Epithelial cell of prostate (primary cell): ENCODE measurements at places on chromosomes 2 and 18.
A peak's percentile ranks its signal among the peaks of the same experiment; 100 is the strongest.

GRCh38 chr2:144501118-144501517 lies 18.8 kb downstream of the ZEB2 start:
- no peak for DNase-seq

- no peak for DNase-seq
Observed at GRCh38 chr2:15645720-15646385, 54.2 kb downstream of the DDX1 start.

GRCh38 chr2:30957591-30957990 lies 150.3 kb upstream of the CAPN13 start:
- DNase-seq, result no peak

- DNase-seq, result no peak
Observed at GRCh38 chr2:50672282-50672681, 359.6 kb downstream of the NRXN1 start.

- no peak for DNase-seq
Observed at GRCh38 chr2:226445216-226445861, 354.3 kb downstream of the IRS1 start.

GRCh38 chr18:59065684-59066083 lies 74.0 kb upstream of the SEC11C start:
- peak; percentile 64 for DNase-seq

DNA sequence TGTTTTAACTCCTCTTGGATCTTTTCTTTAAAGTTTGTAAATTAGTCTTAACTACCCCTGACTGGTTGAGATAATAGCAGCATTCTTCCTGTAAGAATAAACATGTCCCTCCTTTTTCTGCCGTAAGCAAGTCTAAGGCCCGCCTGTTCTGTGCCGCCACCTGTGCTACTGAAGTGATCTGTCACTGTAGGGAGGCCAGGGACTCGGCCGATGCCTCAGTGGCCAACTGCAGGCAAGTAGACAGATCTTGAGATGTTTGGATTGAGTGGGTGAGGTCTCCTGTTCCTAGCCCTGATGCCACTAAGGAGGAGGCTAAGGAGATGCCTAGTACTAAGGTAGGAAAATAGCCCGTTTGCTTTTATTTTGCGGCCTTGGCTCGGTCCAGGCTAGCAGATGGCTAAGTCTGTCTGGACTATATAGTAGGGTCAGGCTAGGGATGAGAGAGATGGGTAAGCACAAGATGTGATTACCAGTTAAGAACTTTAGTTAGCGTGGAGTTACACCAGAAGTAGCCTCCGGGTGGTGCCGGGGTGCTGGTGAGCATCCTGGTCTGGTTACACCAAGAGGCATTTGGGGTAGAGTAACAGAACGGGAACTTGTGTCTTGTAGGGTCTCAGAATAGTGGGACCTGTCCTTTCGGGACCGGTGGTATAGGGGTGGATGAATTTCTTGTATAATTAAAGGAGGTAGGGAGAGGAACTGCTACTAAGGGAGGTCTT lies 584.2 kb downstream of the SUCLG1 start:
- no peak for DNase-seq

GRCh38 chr2:233387667-233388528 lies 33.6 kb downstream of the DGKD start:
- no peak for DNase-seq

GRCh38 chr2:127104881-127105655 lies 1.9 kb downstream of the BIN1 start:
- no peak for DNase-seq

DNA sequence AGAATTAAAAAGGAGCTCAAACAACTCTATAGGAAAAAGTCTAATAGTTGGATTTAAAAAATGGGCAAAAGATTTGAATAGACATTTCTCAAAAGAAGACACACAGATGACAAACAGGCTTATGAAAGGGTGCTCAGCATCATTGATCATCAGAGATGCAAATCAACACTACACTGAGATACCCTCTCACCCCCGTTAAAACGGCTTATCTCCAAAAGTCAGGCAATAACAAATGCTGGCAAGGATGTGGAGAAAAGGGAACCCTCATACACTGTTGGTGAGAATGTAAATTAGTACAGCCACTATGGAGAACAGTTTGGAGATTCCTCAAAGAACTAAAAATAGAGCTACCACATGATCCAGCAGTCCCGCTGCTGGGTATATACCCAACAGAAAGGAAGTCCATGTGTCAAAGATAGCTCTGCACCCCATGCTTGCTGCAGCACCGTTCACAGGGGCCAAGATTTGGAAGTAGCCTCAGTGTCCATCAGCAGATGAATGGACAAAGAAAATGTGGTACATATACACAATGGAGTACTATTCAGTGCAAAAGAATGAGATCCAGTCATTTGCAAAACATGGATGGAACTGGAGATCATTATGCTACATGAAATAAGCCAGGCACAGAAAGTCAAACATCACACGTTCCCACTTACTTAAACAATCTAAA lies 46.7 kb upstream of the B3GNT7 start:
- DNase-seq, result no peak

- no peak for DNase-seq
Observed at GRCh38 chr2:98556344-98557033, 51.8 kb downstream of the COA5 start.

DNA sequence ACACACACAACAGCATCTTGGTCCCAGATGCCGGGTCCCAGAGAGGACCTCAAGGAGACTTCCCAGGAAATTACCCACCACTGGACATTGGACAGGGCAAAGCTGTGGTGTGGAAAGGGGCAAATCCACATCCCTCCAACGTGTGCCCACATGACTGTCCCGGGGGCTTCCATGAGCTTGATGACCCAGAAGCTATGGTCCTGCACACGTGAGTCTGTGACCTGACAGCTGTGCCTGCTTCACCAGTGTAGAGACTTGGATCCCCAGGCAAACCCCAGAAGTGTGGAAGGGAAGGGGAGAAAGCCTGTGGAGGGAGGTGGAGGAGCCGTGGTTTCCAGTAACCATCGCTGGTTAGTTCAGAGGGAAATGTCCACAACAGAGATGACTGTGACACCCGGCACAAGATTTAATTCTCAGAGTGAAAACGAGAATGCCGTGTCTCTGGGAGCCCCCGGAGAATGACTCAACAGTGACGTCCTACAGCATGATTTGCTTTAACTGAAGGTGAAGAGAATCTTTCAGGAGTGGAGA lies 19.1 kb upstream of the GPR55 start:
- DNase-seq, result no peak

- DNase-seq, result no peak
Observed at GRCh38 chr2:114762376-114762775, 319.9 kb downstream of the DPP10 start.

GRCh38 chr2:39874236-39874635 lies 95.2 kb upstream of the THUMPD2 start:
- DNase-seq, result no peak

DNA sequence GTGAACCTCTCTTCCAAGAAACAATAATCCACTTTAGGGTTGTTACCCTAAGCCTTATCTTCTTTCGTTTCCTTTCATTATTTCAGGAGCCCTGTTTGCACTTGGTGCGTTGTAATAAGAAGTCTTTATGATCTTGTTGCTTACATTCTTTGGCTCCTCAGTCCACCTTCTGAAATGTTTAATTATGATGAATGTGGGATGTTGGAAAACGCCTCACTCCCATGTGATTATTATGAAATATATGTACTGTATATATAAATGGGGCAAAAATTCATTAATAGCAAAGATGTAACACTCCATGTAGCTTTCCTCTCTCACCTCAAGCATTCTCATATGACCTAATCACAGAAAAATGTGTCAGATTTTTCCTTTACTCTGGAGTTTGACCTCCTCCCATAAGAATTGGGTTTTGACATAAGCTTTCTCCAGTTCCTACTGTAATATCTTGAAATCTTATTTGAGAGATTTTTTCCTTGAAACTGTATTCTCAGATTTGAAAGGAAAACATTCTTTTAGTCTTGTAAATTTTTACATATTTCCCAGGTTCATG lies 397.2 kb upstream of the FANCL start:
- no peak for DNase-seq

DNA sequence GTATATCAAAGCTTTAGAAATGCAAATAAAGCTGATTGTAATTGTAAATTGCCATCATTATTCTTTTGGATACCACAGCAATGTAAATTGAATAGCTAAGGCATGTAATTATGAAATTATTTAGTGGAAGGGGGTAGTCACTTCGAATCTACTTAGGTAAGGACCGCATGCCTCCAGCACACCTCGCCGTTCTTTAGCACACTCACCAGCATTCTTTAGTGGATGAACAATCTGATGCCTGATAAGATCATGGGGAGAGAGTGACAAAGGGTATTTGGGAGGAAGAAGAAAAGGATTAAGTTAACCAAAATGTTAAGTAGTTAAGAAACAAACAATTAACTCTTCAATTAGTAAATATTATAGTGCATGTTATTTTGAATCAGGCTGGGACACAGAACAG lies 46.4 kb upstream of the DSC1 start:
- DNase-seq, result no peak

- DNase-seq, result no peak
Observed at GRCh38 chr2:30366199-30366691, 80.8 kb upstream of the LCLAT1 start.

- no peak for DNase-seq
Observed at GRCh38 chr2:49042488-49042887, 111.8 kb downstream of the FSHR start.

GRCh38 chr18:62048279-62048678 lies 138.6 kb downstream of the PIGN start:
- no peak for DNase-seq

GRCh38 chr18:68275616-68276015 lies 439.3 kb downstream of the TMX3 start:
- DNase-seq, result peak; percentile 51

DNA sequence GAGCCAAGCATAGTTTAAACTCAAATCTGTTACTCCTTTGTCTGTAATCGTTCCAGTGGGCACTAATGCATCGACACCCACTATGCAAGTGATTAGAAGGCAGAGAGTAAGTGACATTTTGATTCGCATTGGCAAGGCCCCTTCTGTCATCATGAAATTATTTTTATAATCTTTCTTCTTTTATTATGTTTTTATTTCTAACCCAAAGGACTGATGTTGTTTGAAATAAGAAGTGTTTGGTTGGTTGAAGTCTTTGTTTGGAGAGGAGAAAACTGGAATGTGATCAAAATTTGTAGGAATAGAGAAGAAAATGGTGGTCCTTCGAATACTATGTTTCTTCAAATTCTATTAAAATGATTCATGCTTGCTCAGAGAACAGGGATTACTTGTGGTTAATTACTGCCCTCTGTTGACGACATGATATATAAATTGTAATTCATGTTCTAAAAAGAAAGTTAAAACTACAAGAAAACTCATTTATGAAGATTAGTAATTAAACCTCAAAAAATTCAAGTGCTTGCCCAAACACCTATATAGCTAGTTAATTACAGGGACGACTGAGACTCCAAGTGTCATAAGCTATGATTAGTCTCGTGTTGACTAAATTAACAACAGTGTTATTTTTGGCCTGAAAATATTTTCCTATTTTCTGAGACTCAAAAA lies 26.4 kb upstream of the TFPI start:
- no peak for DNase-seq

- DNase-seq, result no peak
Observed at GRCh38 chr2:147927053-147927588, 82.3 kb downstream of the ACVR2A start.

DNA sequence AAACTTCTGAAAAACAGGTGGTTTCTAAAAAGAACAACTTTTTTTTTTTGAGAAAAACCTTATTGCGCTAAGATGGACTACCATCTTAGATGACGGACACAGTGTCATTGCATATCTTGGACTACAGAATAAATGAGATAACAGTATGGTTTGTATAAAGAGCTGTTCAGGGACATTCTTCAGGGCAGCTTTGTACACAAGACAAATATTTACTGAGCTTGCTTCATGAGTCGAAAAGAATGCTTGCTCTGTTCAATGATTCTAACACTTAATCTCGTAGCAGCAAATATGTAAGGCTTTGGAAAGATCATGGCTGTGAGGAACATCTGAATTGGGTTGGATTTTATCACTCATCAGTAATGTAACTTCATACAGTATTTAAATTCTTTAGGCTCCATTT lies 282.5 kb upstream of the CWC22 start:
- no peak for DNase-seq

GRCh38 chr2:173942861-173943523 lies 22.2 kb downstream of the SP3 start:
- no peak for DNase-seq

- no peak for DNase-seq
Observed at GRCh38 chr18:67916097-67916496, 399.6 kb upstream of the DSEL start.

DNA sequence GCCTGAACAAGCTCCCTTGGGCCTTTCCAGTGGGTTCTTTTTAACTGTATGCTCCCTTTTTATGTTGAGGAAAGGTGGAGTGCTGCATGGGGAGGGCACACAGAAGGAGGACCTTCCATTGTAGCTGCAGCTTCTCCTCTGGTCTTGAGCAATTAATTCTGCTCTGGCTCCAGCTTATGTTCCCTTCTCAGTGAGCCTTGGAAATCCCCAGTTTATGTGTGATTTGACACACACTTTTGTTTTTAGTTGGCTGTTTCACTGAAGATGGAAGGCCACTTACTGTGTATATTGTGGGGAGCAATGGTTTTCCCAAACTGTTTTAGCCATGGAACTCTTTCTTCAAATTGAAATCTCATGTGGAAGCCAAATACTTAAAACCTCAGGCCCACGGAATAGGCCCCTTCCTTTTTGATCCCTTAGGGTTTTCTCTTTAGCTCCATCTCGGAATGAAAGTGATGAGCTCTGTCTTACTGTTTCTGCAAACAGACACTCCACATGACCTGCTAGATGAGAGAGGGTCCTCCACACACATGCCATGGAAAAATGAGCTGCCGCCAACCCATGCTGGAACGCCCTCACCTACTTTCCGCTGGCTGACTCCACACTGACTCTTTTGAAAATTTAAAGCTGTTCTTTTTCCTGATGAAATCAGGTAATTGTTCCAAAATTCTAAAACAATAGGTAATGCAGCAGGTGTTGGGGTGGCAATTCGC lies 280.9 kb upstream of the SIX2 start:
- DNase-seq, result no peak

DNA sequence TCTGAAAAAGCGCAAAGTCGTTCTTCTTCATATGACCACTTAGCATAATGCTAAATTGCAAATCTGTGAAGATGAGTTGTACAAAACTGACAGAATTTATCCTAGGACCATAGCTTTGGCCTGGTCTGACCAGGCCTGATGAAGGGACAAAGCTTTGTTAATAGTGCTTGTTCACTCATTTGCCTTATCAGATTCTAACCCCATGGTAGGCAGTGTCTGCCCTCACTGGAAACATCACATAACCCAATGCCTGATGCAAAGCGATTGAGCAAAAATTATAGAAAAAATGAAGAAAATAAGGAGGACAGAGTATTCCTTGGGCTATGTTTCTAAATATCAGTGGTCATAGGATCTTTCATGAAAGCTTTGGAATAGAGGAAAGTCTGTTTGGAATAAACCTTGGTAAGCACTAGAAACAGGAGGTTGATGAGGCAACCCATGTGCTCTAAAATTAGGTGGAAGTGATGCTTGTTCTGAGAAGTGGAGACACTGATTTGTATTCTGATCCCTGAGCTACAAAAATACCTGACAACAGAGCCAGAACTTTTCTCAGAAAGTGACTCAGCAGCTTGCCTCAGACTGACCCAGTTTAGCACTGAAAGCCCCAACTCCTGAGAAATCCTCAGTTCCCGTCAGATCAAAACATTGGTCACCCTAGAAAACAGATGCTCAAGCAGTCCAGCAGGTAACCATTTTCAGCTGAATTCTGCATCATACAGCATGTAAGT lies 131.4 kb upstream of the MAPRE2 start:
- no peak for DNase-seq

- DNase-seq, result no peak
Observed at GRCh38 chr2:27958711-27959378, 68.3 kb downstream of the BABAM2 start.
